ENCODE measurements at places on chromosomes 7 and 10.

DNA sequence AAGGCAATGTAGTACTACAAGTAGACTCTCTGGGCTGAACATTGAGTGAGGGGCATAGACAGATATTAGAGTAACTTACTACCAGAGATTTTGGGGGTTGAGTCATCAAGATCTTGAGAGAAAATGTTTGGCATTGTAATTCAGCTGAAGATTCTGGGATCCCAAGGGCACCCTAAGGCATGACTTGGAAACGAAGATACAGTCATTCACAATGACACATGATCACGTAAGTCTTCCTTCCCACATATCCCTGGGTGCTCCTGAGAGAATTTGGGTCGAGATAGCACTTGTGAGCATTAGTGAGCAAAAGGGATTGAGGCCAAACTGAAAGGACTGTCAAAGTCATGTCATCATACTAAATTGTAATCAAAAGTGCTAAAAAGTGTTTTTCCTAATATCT is 192.5 kb upstream of the PCLO start:
- no peak for DNase-seq

- peak; percentile 76 for DNase-seq
Observed at GRCh38 chr10:95295031-95295755, 4.4 kb upstream of the PDLIM1 start.

- DNase-seq = no peak
Observed at GRCh38 chr10:972763-973162, 15.5 kb upstream of the GTPBP4 start.

GRCh38 chr10:36425131-36425797 is 700.1 kb upstream of the ANKRD30A start:
- DNase-seq = no peak

- DNase-seq = no peak
Observed at GRCh38 chr10:49074836-49075682, 40.3 kb downstream of the VSTM4 start.

DNA sequence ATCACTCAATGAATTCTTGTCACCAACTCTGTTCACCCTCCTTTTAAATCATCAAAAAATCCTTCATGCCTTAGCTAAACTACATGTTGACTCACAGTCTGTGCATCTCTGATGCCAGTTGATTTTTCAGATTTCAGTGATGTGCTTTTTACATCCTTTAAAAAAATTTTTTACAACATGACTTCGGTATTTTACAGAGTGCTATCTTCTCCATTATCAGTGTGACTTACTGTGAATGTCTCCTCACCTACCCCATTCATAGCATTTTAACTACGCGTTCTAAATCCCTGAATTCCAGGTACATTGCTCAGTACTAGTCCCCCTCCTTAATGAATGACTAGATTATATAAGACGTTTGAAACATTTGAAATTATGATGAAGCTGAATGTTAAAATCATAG is 98.7 kb downstream of the DNAH11 start:
- DNase-seq = no peak

- no peak for DNase-seq
Observed at GRCh38 chr7:479948-480499, 39.6 kb downstream of the PDGFA start.

GRCh38 chr10:9858816-9859215 is 1158.9 kb upstream of the CELF2 start:
- DNase-seq = no peak

DNA sequence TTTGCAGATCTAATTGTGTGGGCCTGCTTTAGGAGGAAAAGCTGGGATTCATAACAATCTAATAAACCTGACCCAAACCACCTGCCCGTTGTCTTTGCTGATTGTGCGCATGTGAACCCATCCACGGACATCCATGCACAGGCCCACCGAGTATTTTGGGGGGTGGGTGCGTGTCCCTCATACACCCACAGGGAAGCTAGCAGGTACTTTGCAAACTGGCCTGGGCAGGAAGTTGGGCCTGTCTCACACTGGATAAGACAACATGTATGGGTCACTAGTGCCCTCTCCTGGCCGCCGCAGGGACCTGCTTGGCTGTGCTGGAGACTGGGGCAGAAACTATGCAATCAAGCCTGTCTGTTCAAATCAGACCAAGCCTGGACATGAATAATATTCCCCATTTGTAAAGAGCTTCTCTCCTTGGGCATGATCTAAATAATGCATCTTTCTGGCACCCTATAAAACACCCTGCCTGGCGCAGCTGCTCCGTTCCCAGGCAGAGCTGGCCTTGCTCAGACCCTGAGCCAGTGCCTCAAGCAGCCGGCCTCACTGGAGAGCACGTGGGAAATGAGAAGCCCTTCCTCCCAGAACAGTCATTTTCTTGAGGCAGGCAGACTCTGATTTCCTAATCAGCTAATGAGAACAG is 15.8 kb downstream of the ECHDC3 start:
- peak; percentile 55 for DNase-seq

GRCh38 chr7:88243345-88243909 is 23.6 kb upstream of the SRI start:
- DNase-seq = peak; percentile 23

DNA sequence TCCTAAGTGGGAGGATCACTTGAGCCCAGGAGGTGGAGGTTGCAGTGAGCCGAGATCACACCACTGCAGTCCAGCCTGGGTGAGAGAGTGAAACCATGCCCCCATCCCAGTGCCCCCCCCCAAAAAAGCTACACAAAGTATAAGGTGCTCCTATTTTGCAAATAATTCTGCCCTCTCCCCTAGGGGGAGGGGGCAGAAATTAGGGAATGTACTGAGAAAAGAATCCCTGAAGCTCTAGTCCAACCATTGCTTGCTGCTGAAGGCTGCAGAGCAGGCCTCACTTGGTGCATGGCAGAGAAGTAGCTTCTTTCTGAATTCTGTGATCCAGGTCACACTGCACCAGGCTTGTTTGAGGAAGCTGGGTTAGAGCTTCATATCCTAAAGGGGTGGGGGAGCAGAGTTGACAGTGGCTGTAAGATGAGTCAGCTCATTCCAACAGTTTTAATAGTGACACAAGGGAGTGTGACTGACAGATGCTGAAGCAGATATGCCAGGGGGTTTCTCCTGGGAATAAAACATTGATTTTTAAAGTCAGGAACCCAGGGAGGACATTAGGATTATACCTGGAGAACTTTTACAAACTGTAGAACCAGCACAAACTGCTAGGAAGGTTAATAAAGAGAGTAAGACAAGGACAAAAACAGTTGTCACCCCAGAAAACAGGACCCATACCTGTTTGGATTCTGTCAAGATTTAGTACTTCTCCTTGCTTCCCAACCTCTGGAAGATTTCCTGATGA is 32.8 kb upstream of the STRIP2 start:
- DNase-seq = peak; percentile 4

GRCh38 chr10:69449841-69450240 is 1.4 kb upstream of the TSPAN15 start:
- DNase-seq = no peak

- DNase-seq = no peak
Observed at GRCh38 chr7:53214463-53214862, 179.0 kb downstream of the POM121L12 start.

- no peak for DNase-seq
Observed at GRCh38 chr10:127918572-127918971, 11.7 kb downstream of the PTPRE start.

DNA sequence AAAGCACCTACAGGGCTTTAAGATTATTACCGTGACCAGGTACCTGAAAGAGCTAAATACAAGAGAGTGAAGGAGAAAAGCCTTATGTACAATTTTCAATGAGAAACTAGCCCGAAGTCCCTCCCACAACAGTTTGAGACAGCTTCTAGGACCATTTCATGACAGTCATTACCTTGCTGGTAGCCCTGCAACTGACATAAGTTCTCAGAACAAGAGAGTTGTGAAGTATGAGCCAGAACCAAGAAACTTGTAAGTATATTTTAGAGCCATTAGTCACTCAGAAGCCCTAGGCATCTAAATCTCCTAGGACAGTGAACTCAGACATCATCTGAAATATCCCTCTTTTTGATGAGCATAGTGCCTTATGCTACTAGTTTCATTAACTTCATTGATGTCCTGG is 792.1 kb downstream of the GRM8 start:
- no peak for DNase-seq

DNA sequence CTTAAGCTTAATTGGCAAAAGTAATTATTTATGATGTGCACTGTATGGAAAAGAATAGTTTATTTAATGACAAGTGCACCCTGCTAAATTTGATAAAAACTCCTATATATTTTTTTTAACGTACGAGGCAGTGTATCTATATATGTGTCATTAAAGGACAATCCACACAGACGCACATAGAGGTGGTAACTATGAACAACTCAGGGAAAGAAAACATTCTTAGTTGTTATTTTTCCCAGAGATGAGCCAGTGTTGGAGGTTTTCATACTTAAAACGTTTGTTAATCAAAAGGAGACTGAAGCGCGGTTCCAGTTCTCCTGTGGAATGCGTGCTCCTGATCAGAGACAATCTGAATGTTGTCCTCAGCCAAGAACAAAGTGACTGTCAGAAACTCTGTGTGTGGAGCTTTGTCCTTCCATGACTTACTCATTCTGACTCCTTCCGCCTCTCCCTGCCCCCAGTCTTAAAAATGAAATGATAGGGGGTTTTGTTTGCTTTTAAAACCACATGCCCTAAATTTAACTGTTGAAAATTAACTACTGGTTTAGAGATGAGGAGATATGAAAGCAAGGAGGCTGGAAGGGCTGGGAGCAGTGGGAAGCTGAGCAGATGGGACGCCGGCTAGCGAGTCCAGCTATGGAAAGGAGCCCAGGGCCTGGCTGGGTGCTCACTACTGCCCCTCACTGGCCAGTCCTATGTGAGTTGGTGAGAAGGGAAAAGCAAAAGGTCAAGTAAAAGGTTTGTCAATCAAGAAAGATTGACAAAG is 99.6 kb downstream of the SVIL start:
- DNase-seq = no peak

- DNase-seq = no peak
Observed at GRCh38 chr10:11170993-11171851, 153.6 kb downstream of the CELF2 start.

- no peak for DNase-seq
Observed at GRCh38 chr7:48035967-48036478, 680 bp downstream of the C7orf57 start.

GRCh38 chr7:41492603-41493002 is 210.3 kb downstream of the INHBA start:
- no peak for DNase-seq

GRCh38 chr7:105600720-105601550 is 19.6 kb upstream of the EFCAB10 start:
- no peak for DNase-seq

- DNase-seq = no peak
Observed at GRCh38 chr7:36547416-36547815, 157.8 kb downstream of the ANLN start.

GRCh38 chr7:90693939-90694338 is 97.8 kb downstream of the CDK14 start:
- no peak for DNase-seq

GRCh38 chr10:12350925-12351324 is 1.6 kb downstream of the CAMK1D start:
- no peak for DNase-seq

- DNase-seq = no peak
Observed at GRCh38 chr10:69327463-69328379, 49.4 kb downstream of the HK1 start.

- no peak for DNase-seq
Observed at GRCh38 chr10:75266945-75267344, 31.2 kb upstream of the COMTD1 start.

- DNase-seq = no peak
Observed at GRCh38 chr10:29181936-29182335, 106.9 kb upstream of the LYZL1 start.

GRCh38 chr7:84157171-84157570 is 37.4 kb downstream of the SEMA3A start:
- DNase-seq = no peak

Measured in NCI-H2171 treated with DMSO at 0.1 percent for 48 hours (cell line).